ENCODE measurements at places on chromosomes 7 and 10. TPM values are rescaled to one million over a fixed set of nuclear protein-coding genes. Genes with fewer than 3 reads are reported as not detected.

Gene ADAM8
- total RNA-seq: 83.7 TPM

Gene CYP3A4
- not detected for total RNA-seq

Gene GPR146
- total RNA-seq: 14.9 TPM

Gene BET1
- 17.9 TPM for total RNA-seq

Gene STN1
- total RNA-seq: 41.9 TPM

Gene TRIM73
- 3.2 TPM for total RNA-seq

Gene FXYD4
- not detected for total RNA-seq

Gene CYP2C8
- total RNA-seq: 0.17 TPM

Gene GPR22
- total RNA-seq: not detected

Gene UNCX
- not detected for total RNA-seq

DNA sequence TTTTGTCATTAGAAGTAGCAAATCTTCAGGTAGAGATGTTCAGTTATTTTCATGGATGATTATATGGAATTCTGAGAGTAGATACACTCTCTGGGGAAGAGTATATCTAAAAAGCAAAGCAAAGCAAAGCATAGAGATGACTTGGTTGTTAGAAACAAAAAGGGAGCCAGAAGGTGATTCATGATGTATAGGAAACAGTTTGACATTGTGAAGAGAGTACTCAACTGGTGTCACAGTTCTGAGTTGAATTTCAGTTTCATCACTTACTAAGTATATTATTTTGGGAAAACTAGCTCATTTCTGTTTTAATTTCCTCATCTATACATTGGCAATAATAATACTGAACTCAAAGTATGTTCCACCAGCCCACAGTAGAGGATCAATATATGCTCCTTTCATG lies 86.8 kb downstream of the SEMA3C start:
- H3K27me3 ChIP-seq: no peaks in the 10 kb centered on the region
- no peaks in the 10 kb centered on the region for H3K4me1 ChIP-seq
- H3K4me3 ChIP-seq: no peak overlapping the region
- H3K27ac ChIP-seq: no peak overlapping the region

DNA sequence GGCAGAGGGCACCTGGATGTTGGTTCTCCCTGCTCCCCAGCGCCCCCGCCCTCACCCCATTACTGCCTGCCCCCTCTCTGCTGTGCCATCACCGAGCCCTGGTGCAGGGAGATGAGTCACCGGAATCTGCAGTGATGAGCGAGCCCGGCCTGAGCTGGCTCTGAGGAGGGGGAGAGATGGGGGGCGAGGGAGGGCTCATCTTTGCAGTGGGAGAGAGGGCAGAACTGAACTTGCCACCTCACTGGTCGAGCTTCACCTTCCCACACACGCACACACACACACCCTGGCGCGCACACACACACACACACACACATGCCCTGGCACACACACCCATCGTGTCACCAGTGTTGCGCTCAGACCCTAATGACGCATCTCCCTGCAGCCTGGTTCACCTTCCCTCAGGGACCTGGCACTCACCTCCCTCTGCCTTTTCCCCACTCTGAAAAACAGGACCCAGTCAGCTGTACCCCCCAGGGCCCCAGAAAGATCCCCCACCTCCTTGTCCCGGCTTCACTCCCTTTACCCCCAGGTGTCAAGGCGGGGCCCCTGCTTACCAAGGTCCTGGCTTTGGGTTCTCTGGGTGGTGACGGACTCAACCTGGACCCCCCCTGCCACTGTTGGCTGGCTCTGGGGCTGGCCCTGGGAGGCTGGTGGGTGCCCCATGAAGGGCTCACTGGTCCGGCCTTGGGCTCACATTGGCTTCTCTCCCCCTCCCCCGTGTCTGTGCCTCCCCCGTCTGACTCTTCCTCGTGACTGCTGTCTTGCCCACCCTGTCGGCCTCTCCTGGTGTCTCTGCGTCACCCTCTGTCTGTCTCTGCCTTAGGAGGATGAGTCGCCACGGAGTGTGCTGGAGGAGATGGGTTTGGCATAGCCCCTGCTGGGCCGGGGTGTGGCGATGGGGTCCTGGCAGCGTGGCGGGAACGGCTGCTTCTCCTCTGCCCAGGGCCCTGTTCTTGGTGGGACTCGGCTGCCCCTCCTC lies 5.4 kb downstream of the VGF start:
- peaks cover 64% of the 10 kb centered on the region for H3K36me3 ChIP-seq
- H3K4me1 ChIP-seq: peaks cover 7% of the 10 kb centered on the region
- H3K27me3 ChIP-seq: peaks cover 5% of the 10 kb centered on the region
- H3K27ac ChIP-seq: no peak overlapping the region
- H3K4me3 ChIP-seq: no peak overlapping the region

DNA sequence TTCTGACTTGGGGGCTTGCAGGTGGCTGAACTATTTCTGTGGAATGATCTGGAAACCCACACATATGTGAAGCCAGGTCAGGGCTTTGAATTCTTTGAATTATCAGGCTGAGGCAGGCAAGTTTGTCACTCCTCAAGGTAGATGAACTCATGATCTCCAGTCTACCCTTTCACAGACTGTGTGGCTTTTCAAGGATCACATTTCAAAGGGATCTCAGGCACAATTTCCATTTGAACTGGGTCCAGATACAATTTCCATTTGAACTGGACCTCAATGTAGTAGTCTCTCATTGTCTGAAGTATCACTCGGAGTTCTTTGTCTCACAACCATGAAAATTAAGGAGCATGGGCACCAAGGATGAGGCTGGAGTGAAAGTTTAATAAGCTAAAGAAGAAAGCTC lies 25.7 kb upstream of the EIF4H start:
- no peak overlapping the region for H3K27ac ChIP-seq
- no peak overlapping the region for H3K4me3 ChIP-seq
- no peaks in the 10 kb centered on the region for H3K4me1 ChIP-seq
- H3K36me3 ChIP-seq: no peaks in the 10 kb centered on the region

DNA sequence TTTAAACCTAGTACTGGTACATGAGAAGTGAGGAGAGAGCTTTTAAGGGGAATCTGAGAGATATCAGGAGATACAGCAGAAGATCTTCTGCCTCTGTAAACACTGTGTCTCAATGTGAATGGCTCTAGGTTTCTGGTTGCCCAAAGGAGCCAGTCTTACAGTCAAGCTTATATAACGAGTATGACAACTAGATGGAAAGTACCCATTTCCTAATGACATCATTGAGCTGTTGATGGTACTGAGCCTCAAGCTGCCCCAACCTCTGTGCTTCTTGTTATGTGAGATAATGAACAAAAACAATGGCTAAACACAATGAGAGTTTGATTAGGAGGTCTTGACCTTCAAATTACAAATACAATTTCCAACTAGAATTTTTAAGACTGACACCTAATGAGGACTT lies 451.5 kb downstream of the SORCS1 start:
- no peaks in the 10 kb centered on the region for H3K27me3 ChIP-seq
- no peaks in the 10 kb centered on the region for H3K4me1 ChIP-seq
- no peak overlapping the region for H3K4me3 ChIP-seq
- ATAC-seq: no peak

GRCh38 chr7:38310591-38311101 lies 37.2 kb upstream of the TARP start:
- H3K4me1 ChIP-seq: no peaks in the 10 kb centered on the region
- no peaks in the 10 kb centered on the region for H3K36me3 ChIP-seq
- H3K27ac ChIP-seq: no peak overlapping the region
- peak overlapping the region; percentile 56 for H3K4me3 ChIP-seq

- no peak overlapping the region for H3K4me3 ChIP-seq
- H3K36me3 ChIP-seq: no peaks in the 10 kb centered on the region
- H3K27me3 ChIP-seq: no peaks in the 10 kb centered on the region
- ATAC-seq: no peak
- H3K4me1 ChIP-seq: no peaks in the 10 kb centered on the region
These were observed 17.0 kb upstream of the LIMK1 start for GRCh38 chr7:74066626-74067025.

DNA sequence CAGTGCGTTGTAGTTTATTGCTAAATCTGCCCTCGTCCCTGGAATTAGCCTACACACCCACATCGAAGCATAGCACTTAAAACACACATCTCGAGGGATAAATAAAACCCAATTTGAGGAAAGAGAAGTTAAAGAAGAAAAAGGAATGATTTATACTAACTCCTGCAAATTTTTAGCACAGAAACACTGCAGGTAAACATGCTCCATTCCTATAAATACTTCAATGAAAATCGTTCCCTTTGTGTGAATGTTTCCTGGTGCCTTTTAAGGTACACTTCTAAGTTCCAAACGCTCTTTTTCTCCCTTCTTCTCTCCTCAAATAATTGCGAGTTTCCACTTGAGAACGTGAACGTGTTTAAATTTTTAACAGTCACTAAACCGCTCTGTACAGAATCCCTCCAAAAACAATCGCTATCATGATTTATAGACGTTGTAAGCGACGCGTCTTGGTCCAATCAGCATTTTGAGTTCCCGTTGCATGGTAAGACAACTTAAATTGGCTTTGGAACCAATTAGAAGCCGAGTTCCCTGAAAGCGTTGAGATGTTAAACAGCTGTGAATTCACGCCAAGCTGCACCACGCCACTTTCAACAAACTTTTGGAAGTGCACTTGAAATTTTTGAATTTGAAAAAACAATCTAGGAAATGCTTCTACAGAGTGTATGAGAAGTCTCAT lies 12.5 kb upstream of the EBLN1 start:
- peak overlapping the region; percentile 83 for H3K4me3 ChIP-seq
- H3K4me1 ChIP-seq: peaks cover 12% of the 10 kb centered on the region
- peak; percentile 63 for ATAC-seq
- peak overlapping the region; percentile 100 for H3K27ac ChIP-seq
- H3K36me3 ChIP-seq: peaks cover 16% of the 10 kb centered on the region

DNA sequence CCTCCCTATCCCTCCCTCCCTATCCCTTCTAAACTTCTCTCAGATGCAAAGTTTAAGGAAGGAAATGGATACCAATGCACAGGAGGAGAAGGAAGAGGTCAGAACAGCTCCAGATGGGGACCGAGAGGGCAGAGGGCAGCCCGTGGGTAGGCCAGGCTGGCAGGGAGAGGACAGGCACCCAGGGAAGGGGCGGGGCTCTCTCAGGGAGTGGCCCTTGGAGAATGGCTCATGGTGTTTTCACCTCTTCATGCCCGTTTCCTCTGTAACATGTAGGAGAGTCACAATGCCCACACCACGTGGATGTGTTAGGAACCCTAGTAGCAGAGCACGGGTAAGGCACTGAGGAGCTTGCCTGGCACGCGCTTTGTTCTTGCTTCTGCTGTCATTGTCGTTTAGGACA lies 264.5 kb downstream of the CELF2 start:
- H3K4me1 ChIP-seq: peaks cover 14% of the 10 kb centered on the region
- no peaks in the 10 kb centered on the region for H3K36me3 ChIP-seq
- ATAC-seq: no peak

DNA sequence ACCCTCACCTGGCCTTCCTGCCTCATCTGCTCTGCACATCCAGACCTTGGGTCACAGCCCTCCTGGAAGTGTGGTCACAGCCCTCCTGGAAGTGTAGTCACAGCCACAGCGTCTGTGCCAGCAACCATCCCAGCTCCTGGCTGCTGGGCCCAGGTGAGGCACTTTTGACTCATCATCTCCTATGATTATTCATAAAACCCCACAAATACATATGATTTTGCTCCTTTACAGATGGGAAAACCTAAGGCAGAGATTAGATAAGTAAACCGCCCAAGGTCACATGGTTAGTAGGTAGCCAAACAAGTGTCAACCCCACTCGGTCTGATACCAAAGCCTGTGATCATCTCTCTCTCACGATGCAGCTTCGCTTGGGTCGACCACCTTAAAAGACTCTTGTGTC lies 94.3 kb downstream of the PRLHR start:
- no peaks in the 10 kb centered on the region for H3K36me3 ChIP-seq
- no peak overlapping the region for H3K4me3 ChIP-seq
- no peaks in the 10 kb centered on the region for H3K4me1 ChIP-seq
- H3K27me3 ChIP-seq: peaks cover 13% of the 10 kb centered on the region
- H3K27ac ChIP-seq: no peak overlapping the region
- no peak for ATAC-seq

Data from activated T-helper 17 cell treated with anti-CD3 and anti-CD28 coated beads, Interleukin-2, amount 50 U/mL, for 72 hours (primary cell).